ENCODE measurements at places on chromosomes 3 and 15. TPM values are rescaled to one million over a fixed set of nuclear protein-coding genes. Genes with fewer than 3 reads are reported as not detected.

TEX55 gene
- not detected for total RNA-seq

LINGO1 gene
- total RNA-seq: not detected

TUSC7 gene
- not detected for total RNA-seq

RPL14 gene
- total RNA-seq: 2,151 TPM

ZNF385D gene
- 8.9 TPM for total RNA-seq

DAZL gene
- total RNA-seq: not detected

SOX14 gene
- not detected for total RNA-seq

MCF2L2 gene
- total RNA-seq: 2.7 TPM

DNAH1 gene
- total RNA-seq: 4.0 TPM

GBE1 gene
- 37.1 TPM for total RNA-seq

NANOGP8 gene
- not detected for total RNA-seq

OR5K2 gene
- not detected for total RNA-seq

LMAN1L gene
- total RNA-seq: not detected

LRRC15 gene
- total RNA-seq: not detected

ERICH6 gene
- total RNA-seq: not detected

P2RY13 gene
- total RNA-seq: not detected

TIGIT gene
- total RNA-seq: not detected

CCR2 gene
- not detected for total RNA-seq

CAMP gene
- 5.3 TPM for total RNA-seq

PARP15 gene
- total RNA-seq: not detected

COL6A6 gene
- not detected for total RNA-seq
